Activated T-cell treated with anti-CD3 and anti-CD28 coated beads, Interleukin-2, amount 50 U/mL, for 4 hours (primary cell): ENCODE measurements at places on chromosomes 5 and 9. TPM values are rescaled to one million over a fixed set of nuclear protein-coding genes. Genes with fewer than 3 reads are reported as not detected.

Gene NADK2
- total RNA-seq: 19.5 TPM

DNA sequence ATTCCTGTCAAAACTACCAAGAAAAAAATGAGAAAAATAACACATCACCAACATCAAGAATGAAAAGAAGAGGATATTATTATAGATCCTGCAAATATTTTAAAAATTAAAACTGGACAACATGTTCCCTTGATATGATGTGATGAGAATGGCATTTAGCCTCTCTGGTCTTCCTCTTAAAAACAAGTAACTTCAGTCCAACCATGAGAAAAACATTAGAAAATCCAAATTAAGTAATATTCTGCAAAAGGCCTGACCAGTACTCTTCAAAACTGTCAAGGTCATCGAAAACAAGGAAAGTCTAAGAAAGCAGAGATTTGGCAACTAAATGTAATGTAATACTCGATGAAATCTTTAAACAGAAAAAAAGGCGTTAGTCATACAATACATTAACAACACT lies 167.1 kb upstream of the SNX2 start:
- no peak for DNase-seq

GRCh38 chr5:170656346-170656745 lies 127.2 kb upstream of the GABRP start:
- no peak for DNase-seq

- no peak for DNase-seq
These were observed 1.1 kb downstream of the HEXB start for GRCh38 chr5:74685979-74686631.

GRCh38 chr5:133794771-133795415 lies 173.5 kb downstream of the C5orf15 start:
- no peak for DNase-seq

GRCh38 chr5:122350496-122350895 lies 38.5 kb downstream of the SNCAIP start:
- no peak for DNase-seq

DNA sequence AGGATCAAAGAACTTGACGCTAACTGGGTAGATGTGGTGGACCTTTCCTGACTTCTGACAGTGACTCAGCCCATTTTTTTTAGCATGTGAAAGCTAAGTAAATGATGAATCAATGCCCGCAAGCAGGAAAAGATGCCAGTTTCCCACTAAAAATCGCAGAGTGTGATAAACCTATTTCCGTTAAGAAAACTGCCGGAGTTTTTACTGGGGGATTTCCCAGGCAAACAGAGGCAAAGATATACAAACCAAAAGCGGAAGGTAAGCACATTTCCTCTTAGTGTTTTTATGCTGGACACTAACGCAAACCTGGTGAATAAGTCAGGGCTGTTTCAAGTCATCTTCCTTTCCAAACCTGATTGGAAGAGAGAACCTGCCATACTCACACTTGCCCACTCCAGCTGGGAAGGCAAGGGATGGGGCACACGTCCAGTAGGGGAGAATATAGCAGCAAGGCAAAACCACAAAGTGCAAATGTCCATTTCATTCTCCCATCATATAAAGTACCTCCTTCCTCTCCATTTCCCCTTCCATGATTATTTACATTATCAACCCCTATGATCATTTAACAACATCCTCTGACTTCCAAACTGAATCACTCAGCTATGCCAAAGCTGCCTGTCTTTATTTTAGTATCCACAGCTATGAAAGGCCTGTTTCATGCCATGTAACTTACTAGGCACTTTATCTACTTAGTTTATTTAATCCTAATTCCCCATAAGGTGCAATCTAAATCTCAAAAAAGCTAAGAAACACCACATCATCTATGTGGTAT lies 349.7 kb upstream of the RFX3 start:
- DNase-seq: no peak
